Right renal cortex interstitium (tissue), 3 donors: ENCODE measurements at places on chromosomes 7 and 10.

- peak; percentile 67 for DNase-seq
Measured at GRCh38 chr7:67377939-67378862, 381.6 kb downstream of the TYW1 start.

DNA sequence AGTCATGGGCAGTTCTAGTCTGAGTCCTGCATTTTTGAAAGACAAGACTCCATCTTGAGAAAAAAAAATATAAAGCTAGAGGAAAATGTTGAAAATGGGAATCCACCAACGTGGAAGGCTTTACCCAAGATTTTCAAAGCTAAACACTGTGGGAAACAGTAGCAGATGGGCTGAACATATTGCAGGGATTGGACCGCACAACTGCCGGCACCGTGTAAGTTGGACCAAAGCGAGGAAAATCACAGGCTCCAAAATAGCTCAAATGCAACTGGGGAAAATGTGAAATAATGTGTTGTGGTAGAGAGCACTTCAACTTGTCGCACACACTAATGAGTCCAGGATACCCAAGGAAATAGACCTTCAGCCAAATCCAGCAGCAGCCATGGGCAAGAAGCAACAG, 26.4 kb upstream of the ADRB1 start:
- DNase-seq, result no peak

- DNase-seq, result no peak
Measured at GRCh38 chr7:17150018-17150417, 148.4 kb upstream of the AHR start.

- DNase-seq, result no peak
Measured at GRCh38 chr10:108852211-108852610, 1071.1 kb downstream of the XPNPEP1 start.

DNA sequence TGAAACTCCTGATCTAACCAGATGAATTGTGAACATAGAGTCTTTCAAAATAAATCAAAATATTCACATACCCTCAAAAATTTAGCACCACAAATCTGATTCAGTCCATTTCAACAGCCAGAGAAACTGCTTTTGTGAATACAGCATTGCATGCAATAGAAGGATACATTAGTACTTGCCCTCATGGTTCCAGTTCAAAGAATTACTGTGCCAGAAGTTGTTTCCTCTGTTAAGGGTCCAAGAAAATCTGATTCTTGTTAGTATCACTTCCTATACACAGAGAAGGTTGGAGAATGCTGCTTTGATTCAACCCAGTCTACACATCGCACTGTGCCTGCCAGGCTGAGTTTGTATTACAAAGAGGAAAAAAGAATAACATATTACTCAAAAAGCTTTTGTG, 115.6 kb downstream of the TFEC start:
- no peak for DNase-seq

DNA sequence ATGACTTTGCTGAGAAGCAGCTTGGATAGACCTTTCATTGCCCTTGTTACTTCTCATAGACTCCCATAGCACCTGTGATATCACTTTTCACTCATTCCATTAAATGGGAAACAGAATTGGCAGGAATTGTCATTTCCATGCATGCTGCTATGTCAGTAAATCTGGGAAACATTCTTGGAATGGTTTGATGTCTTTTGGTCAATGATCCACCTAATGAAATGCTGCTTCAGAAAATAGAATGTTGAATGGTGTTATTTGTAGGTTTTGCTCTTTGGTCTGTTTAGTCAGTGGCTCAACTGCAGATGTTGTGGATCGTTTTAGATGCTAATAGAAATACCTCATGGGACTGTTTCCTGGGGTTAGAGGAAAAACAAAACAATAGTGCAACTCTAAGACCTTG, 127.8 kb downstream of the PLPP4 start:
- no peak for DNase-seq

DNA sequence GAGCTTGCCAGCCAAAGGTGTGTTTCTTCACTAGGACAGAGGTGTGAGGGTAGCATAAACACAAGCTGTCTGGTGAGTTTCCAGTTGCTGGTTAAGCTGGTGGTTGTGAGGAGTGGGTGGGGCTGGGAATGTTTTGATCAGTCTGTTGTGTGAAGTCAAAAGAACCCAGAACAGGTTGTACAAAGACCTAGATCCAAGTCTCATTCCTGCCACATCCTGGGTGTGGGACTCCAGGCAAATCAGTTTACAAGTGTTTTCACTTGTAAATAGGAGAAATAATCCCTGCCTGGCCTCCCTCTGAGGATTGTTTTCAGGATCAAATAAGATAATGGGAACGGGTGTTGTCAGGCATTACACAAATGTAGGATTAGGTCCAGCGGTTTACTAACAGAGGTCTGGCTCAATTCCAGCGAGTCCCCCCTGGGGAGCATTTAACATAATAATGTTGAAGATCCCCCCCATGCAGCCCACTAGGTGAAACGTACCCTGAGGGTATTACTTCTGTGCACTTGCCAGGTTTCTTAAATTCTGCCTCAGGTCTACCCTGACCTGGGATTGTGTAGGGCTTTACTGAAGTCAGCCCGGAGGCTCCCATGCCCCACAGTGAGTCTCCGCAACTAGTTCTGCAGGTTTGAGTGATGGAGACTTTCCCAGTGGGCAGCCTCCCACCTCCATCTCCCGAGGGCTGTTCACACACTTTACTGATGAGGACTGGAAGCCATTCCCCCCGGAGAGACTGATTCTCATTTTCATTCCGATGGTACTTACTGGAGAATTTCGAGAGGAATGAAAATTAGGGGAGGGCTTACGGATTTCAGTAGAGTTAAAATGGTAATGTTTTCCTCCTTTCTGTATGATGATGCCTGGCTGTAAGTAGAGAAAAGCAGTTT, 2.7 kb upstream of the FRAT2 start:
- DNase-seq, result no peak

GRCh38 chr7:31642681-31643115, 44.3 kb upstream of the PPP1R17 start:
- no peak for DNase-seq

- DNase-seq, result peak; percentile 61
Measured at GRCh38 chr7:49852619-49853462, 79.4 kb downstream of the VWC2 start.

- no peak for DNase-seq
Measured at GRCh38 chr10:131150126-131150525, 161.4 kb downstream of the TCERG1L start.

DNA sequence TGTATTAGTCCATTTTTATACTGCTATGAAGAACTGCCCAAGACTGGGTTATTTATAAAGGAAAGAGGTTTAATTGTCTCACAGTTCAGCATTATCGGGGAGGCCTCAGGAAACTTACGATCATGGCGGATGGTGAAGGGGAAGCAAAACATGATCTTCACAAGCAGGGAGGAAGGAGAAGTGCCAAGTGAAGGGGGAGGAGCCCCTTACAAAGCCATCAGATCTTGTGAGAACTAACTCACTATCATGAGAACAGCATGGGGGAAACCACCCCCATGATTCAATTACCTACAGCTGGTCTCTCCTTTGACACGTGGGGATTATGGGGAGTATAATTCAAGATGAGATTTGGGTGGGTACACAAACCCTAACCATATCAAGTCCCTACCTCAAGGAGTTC, 85.4 kb downstream of the JAZF1 start:
- no peak for DNase-seq

GRCh38 chr7:21448974-21449373, 21.1 kb downstream of the SP4 start:
- no peak for DNase-seq

DNA sequence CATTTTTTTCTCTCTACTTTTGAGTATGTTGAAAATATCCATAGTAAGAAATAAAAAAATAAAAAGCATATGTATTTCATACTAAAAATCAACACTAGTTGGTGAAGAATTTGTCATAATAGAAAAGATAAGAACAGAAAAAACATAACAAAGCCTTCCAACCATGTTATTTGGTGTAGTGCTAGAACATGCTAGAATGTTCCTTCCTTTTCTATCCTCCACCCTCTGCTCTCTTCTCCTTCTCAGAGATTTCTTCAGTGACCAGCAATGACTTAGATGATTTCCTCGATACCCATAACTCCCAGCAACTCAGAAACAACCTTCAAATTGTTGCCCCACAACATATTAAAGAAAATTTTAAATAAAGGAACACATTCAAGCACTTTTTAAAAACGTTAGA, 2.6 kb downstream of the ZC3HAV1 start:
- DNase-seq, result no peak

- no peak for DNase-seq
Measured at GRCh38 chr10:99115703-99116102, 119.9 kb downstream of the HPSE2 start.

DNA sequence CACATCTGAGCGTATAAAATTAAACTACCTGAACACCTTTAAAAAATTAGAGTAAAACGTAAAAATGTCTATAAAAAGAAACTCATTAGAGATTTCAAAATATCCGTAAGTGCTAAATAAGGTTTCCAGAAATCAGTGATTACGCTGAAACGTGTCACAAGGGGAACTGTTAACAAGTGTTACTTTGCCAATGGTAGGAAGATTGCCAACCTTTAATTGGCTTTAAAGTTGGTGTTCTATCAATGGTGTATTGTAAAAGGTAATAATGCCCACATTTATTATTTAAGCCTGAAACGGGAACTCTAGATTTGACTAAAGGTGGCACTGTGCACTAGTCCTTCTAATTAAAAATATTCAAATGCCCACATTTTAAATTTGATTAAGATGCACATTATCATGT, 37.8 kb upstream of the HIBADH start:
- DNase-seq, result no peak

DNA sequence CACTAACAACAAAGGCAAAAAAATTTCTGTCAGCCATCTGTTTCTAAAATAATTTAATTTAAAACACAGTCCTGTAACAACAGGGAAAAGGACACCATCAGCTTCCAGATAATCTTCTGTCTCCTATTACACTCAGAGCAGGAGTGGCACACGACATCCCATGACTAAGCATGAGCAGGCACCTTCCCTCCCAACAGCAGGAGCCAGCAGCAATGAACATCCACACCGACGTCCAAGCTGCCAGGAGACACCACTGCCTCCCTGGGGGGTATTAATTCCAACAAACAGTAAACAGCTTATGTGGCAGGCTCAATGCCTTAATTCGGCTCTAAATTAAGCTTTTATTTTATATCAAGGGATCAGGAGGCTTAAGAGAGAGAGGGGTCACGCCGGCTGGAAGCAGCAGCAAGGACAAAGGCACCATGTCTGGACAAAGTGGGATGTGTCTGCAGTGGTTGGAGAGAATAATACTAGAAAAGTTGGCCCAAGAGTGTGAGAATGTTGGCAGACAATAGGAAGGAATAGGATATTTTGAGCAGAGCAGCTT, 45.7 kb downstream of the KIAA1549 start:
- DNase-seq, result no peak

- no peak for DNase-seq
Measured at GRCh38 chr7:134031835-134032617, 95.1 kb upstream of the LRGUK start.

DNA sequence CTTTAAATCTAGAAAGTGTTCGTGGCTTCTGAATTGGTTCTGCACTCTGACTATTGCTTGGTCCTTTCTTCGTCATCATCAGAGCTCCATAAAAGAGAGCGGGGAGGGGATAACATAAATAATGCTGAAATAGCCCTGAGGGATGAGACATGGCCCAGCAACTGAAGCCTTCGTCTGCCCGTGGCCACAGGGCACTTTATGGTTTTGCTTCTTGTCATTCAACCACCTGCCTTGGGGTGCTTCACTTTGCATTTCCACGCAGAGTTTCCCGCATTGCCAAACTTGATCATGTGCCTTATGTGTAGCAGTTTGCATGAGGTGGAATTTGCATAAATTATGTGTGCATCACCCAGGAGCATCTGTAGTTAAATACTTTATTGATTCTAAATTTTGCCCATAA, 15.9 kb downstream of the GSTO2 start:
- no peak for DNase-seq

- no peak for DNase-seq
Measured at GRCh38 chr7:119919986-119920385, 353.0 kb upstream of the KCND2 start.

- no peak for DNase-seq
Measured at GRCh38 chr7:84237533-84238173, 43.1 kb upstream of the SEMA3A start.

DNA sequence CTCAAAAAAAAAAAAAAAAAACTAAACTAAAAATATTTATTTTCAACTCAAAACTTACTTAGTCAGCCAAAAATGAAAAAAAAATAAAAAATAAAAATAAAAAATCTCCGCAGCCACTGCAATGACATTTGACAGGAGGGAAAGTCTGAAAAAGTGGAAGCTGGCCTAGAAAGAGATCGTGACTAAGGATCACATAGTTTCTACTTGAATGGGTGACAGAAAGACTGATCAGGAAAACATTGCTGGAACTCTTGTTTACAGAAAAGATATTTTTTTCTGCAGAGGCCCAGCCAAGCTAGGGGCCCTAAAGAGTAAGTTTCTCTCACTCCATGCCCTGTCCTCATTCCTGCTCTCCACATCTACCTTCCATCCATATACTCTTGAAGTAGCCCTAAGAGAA, 92.8 kb upstream of the KCND2 start:
- DNase-seq, result no peak

GRCh38 chr7:105816954-105817615, 59.3 kb downstream of the ATXN7L1 start:
- no peak for DNase-seq

DNA sequence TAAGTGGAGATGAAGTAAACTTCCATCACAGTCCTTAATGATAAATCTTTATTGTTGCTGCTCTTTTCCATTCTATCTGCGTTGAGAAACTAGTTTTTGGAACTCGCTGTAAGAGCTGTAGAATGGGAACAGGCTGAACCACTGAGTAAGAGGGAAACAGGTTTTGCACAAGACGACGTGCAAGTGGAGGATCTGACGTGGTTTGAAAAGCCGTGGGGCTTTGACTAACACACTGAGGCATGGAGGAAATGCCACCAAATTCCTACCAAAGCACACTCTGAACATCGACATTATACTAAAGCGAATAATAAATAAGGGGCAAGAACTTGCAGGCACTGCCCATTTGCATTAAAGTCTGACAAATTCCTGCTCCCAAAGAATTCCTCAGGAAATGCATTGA, 160.6 kb downstream of the KLF6 start:
- no peak for DNase-seq

DNA sequence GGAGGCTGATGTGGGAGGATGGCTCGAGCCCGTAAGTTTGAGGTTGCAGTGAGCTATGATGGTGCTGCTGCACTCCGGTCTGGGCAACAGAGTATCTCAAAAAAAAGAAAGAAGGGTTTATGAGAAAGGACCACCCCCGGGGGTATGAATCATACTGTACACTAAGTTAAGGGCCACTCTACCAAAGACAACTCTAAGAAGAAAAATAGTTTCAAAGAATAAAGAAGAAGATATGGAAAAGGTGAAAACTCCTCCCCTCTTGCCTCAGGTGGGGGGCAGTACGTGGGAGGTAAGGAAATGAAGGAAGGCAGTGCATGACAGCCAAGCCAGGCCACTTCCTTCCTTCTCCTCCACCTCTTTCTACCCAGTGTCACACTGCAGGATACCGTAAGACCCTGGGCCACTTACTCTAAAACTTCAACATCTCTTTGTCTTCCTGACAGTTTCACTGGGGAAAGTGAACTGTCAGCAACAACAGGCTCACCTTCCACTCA, 61.3 kb downstream of the PIP4K2A start:
- no peak for DNase-seq

GRCh38 chr7:126569402-126569801, 683.3 kb downstream of the GRM8 start:
- no peak for DNase-seq

GRCh38 chr10:101570428-101571270, 17.4 kb downstream of the POLL start:
- no peak for DNase-seq
